HuH-7 (cell line): ENCODE measurements at places on chromosomes 12 and 14.
A peak's percentile ranks its signal among the peaks of the same experiment; 100 is the strongest.

DNA sequence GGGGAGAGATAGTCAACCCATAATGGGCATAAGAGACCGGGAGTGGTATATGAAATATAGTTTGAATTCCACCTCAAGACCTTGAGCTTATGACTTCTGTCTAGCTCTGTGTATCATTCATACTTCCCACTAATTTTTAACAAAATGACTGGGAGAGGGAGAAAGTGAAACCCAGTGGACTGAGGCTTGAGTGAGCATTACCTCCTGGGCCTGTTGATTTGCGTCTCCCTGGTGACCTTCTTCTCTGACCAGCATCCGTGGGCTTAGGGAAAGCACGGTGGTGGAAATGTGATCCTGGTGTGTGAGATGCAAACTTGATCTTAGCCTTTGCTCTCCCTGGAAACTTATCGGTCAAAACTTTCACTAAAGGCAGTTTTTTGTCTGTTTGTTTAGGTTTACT, 207.9 kb upstream of the BCL2L14 start:
- no peak for DNase-seq

- no peak for DNase-seq
Measured at GRCh38 chr12:45575417-45575816, 154.1 kb upstream of the ARID2 start.

GRCh38 chr14:20857207-20857606, 34.0 kb upstream of the RNASE3 start:
- no peak for DNase-seq

DNA sequence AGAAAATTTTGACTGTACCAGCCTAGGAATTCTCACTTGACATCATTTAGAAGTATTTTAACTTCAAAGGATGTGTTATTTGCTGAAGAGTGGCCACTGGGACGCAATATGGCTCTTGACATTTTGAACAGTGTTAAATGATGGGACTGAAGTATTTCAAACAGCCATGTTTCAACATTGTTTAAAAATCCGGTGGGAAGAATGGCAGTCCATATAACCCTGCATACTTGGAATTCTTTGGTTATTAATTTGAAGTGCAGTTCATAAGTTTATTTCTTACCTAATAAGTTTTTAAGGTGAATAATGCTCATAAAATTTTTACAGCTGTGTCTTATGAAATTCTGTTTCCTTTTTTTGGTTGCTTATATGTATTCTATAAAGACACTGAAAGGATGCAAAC, 8.3 kb downstream of the TMTC2 start:
- DNase-seq: no peak

- DNase-seq: peak; percentile 24
Measured at GRCh38 chr14:106844608-106845285, 1318.4 kb downstream of the TMEM121 start.

GRCh38 chr12:109393437-109394345, 46.0 kb downstream of the MYO1H start:
- DNase-seq: peak; percentile 65

DNA sequence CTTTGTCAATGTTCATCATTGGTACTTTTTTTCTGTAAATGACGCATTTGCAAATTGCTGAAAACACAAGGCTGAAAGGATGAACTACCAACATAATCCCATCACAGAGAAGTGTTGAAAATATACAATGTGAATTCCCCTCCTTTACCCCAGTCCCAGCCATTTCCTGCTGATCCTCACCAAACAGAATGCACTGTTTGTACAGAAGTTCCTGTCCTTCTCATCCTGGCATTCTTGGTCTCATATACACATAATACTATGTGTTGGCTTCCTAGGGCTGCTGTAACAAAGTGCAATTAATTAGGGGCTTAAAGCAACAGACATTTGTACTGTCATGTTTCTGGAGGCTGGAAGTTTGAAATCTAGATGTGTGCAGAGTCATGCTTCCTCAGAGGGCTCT, 836.2 kb upstream of the MGAT4C start:
- DNase-seq: no peak

DNA sequence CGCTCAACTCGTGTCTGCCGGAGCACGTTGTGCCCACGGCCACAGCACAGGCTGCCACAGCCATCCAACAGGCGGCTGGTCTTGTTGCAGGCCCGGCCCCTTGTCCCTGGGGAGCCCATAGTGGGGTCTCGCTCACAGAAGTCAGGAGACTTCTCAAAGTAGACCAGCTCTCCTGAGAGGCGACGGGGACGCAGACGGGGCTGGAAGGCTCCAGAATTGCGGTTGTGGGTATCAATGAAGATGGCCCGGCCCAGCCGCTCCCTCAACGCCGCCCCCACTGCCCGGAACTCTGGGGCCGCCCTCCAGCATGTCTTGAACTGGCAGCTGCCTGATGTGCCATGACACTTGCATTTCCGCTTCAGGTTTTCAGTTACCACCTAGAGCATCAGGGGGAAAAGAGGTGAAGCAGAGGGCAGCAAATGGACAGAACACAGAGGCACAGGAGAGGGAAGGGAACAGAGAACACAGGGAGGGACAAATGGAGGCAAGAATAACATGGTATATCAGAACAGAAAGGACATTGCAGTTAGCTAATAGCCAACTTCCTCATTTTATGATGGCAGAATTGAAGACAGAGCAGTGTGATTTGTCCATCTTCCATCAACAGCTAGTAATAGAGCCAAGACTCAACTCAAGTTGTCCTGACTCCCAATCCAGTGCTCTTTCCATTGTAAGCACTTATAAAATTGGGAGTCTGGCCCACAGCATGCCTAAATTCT, 5.2 kb downstream of the WNT10B start:
- DNase-seq: no peak

DNA sequence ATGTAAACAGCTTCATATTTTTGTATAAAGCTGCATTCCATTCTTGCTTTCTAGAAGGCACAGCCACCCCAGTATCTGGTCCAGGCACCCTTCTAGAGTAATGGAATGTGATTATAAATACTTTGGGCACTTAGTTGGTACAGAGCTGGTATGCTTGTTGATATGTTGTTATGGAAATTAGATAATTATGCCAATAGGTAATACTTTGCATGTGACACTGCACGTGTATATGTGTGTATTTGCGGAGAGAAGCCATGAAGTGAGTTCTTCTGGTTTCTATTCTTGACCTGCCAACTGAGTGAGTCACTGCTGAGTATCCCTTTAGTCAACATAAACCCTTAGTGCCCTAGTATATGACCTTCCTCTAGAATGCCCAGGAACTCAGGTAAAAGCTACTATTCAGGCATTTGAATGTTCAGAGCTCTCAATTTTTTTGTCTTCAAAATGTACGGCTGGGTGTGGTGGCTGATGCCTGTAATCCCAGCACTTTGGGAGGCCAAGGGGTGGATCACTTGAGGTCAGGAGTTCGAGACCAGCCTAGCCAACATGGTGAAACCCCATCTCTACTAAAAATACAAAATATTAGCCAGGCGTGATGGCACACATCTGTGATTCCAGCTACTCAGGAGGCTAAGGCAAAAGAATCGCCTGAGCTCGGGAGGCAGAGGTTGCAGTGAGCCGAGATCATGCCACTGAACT, 6.2 kb upstream of the TCP11L2 start:
- DNase-seq: no peak

GRCh38 chr14:80615831-80616230, 325.7 kb downstream of the CEP128 start:
- DNase-seq: peak; percentile 8

DNA sequence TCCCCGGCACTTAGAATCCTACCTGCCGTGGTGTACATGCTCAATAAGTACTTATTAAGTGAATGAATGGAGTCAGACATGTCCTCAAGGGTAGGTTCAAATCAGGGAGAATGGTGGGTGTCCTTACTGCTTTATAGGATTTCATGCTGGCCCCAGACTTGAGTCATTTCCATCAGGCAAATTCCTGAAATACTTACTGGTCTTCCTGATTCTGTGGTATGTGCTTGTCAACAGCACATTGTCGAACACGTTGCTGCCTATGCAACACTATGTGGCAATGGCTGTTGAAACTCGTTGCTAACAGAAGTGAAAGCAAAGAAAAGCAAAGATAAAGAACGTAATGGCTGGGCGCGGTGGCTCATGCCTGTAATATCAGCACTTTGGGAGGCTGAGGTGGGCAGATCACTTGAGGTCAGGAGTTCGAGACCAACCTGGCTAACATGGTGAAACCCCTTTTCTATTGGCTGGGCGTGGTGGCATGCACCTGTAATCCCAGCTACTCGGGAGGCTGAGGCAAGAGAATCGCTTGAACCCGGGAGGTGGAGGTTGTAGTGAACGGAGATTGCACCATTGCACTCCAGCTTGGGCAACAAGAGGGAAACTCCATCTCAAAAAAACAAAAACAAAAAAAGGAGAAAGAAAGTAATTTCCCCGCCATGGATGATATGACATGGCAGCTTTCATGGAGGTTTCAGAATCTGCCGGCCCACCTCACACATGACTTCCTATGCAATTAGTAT, 214.9 kb downstream of the ZFP36L1 start:
- peak; percentile 64 for DNase-seq

- no peak for DNase-seq
Measured at GRCh38 chr12:52225752-52226151, 7.3 kb upstream of the KRT7 start.

DNA sequence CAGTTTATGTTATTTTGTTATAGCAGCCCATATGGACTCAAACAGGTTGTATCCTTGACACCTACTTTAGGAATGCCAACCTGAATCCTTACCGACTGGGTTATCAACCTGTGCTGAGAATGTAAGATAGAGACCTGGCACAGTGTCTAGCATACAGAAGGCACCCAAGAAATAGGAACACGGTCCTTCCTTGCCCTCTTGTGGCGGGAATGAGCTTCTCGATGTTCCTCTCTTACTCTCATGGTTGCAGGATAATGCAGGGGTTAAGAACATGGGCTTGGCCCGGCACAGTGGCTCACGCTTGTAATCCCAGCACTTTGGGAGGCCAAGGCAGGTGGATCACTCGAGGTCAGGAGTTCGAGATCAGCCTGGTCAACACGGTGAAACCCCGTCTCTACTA, 6.5 kb downstream of the C12orf43 start:
- peak; percentile 51 for DNase-seq

DNA sequence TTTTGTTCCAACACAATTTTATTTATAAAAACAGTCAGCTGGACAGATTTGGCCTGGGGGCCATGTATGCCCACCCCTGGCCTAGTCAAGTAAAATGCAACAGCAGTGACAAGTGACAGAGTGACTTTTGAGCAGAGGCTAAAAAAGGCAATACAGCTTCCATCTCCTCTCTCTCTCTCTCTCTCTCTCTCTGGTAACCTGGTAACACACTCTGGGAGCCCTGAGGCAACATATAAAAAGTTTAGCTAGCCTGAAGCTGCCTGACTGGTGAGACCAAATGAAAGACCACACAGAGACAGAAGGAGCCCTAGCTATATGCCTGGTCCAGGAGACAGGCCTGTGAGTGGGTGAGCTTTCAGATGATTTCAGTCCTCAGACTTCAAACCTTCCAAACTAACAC, 105.4 kb downstream of the DENND5B start:
- no peak for DNase-seq

DNA sequence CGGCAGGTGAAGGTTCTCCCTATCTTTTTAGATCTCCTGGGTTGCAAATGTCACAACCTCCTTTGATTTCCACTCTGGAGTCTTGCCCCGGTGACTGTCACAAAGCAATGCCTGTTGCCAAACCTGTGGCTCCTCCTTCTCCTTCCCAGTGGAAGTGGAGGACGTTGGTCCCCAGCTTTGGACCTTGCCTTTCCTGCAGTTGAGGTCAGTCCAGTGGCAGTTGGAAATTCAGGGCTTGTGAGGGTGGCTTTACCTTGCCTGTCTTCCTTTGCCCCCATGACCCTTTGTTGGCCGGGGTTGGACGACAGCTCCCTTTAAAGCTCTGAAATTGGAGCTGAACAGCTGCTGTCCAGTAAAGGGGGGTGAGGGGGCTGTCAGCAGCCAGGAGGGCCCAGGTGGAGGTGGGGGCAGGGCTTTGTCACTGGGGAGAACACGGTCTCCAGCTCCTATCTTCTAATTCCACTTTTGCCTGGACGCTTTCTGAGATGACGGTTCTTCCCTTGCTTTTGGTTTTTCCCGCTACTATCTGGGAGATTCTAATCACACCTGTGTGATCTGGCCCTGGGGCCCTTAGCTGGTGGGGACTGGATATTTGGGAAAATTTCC, 4.1 kb downstream of the TEAD4 start:
- DNase-seq: peak; percentile 53

- no peak for DNase-seq
Measured at GRCh38 chr12:100936661-100937060, 142.1 kb downstream of the ANO4 start.

DNA sequence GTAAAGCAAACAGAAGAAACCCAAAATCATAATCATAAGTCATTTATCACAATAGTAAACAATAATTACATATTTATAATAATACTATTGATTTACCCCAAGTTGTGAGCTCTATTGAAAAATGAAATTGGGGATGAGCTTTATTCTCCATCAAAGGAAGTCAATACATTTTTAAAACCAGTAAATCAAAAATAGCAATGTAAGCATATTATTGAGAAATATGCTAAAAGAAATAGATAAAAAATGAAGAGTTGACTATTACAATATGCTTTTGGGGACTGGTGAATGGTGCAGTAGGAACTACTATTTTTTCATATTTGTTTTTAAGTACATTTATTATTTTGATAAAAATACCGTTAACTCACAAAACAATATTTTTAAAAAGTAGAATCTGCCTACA, 31.2 kb upstream of the STK38L start:
- DNase-seq: no peak

- DNase-seq: peak; percentile 75
Measured at GRCh38 chr14:96584199-96584906, 82.2 kb downstream of the PAPOLA start.

- DNase-seq: no peak
Measured at GRCh38 chr12:5948696-5949095, 3.6 kb upstream of the ANO2 start.

- no peak for DNase-seq
Measured at GRCh38 chr12:9687228-9687627, 17.7 kb downstream of the CLEC2D start.

GRCh38 chr12:53258541-53259539, 9.3 kb upstream of the ESPL1 start:
- no peak for DNase-seq

GRCh38 chr14:92341791-92342190, 18.8 kb downstream of the SLC24A4 start:
- DNase-seq: no peak

DNA sequence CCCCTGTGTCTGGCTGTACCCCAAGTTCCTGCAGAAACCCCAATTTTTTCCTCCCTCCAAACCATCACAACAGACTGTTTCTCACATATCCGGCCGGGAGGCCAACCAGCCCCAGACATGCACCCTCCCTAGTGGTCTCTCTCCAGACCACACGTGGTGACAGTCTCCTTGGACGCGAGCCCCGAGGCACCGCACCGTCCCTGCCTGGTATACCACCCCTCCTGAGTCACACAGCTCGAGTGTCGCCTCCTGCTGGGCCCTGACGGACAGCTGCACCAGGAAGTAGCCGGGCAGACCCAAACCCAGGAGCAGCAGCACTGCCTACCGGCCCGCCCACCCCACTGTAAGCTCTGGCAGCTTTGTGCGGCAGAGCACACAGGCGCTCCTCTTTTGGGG, 97.4 kb downstream of the RFLNA start:
- DNase-seq: peak; percentile 36

DNA sequence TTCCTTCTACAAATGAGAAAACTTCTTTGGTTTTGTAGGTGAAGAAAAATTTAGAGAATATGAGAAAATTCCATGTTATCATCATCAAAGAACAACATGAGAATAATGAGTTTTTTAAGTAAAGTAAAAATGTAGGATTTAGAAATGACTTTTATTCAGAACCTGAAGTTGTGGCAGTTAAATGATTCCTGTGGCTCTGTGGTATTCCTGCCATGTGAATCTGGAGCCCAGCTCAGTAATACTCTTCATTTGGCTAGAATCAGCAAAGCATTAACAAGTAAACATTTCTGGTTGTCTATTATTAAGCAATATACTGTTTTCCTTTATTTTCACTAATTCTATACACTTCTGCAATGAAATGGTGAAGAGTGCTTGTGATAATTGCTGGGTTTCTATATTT, 95.6 kb upstream of the E2F7 start:
- no peak for DNase-seq
